ENCODE measurements at places on chromosomes 2 and 18.

DNA sequence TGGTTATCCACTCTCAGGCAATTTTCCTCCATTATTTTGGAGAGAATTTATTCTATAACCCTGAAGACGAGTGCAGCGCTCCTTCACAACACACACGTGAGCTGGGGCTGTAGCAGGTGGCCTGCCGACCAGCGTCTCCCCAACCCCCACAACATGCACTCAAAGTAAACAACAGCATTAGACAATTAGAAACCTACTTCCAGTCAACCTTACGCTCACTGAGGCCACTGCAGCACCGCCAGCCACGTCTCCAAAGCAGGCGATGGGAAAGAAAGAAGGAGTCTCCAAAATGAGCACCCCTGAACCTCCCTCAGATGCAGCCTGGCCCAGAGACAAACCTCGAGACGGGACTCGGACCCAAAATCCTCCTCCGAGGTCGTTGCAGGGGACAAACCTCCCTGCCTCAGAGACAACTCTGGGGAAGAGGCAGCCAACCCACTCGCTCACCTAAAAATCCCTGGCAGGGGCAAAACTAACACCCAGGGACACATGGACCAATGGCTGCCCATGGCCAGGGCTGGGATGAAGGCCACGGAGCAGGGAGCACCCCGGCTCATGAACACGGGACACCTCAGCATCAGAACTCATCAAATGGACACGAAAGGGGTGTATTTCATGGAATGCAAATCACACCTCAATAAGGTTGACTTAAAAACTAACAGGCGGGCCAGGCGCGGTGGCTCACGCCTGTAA, 2.6 kb downstream of the SLC66A2 start:
- no peaks in the 10 kb centered on the region for H3K27me3 ChIP-seq
- H3K36me3 ChIP-seq: peaks cover 19% of the 10 kb centered on the region
- peaks cover 5% of the 10 kb centered on the region for H3K4me1 ChIP-seq
- H3K4me3 ChIP-seq: no peak overlapping the region

- no peak for DNase-seq
- no peaks in the 10 kb centered on the region for H3K4me1 ChIP-seq
- H3K4me3 ChIP-seq: no peak overlapping the region
- H3K27me3 ChIP-seq: no peaks in the 10 kb centered on the region
- H3K36me3 ChIP-seq: no peaks in the 10 kb centered on the region
- no peak overlapping the region for H3K27ac ChIP-seq
These were observed 154.7 kb downstream of the RBM43 start for GRCh38 chr2:151106805-151107506.

DNA sequence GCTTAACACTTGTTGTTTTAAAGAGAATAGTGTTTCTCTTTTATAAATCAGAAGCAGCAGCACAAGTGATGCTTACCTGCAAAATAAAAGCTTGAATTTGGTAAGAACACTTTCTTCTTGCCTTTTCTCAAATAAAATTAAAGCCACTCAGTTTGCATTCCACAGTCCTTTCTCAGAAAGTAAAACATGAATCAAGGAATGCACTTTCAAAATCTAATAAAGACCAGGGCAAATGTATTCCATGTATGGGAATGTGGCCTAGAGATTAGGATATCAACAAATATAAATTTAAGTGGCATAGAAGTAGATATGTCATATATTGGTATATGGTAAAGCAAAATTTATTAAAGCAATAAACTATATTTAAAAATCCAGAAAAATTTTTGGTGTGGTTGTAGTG, 352.8 kb downstream of the THSD7B start:
- DNase-seq: no peak
- no peaks in the 10 kb centered on the region for H3K36me3 ChIP-seq
- peaks cover 9% of the 10 kb centered on the region for H3K4me1 ChIP-seq
- no peaks in the 10 kb centered on the region for H3K27me3 ChIP-seq

DNA sequence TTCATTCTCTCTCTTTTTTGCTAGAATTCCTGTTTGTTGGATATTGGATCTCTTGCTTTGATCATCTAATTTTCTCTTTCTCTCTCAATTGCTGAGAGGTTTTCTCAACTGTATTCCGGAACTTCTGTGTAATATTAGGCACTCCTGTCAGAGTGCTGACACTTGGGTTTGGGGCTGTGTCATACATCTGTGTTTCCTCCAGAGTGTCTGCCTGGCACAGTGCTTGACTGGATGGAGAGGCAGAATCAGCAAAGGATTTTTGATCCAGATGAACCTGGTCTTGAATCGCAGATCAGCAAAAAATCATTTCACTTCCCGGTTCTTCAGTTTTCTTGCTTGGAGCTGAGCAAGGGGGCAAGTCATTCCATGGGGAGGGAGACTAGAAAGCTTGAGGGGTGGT, 87.7 kb upstream of the CXCR4 start:
- H3K4me3 ChIP-seq: no peak overlapping the region
- no peaks in the 10 kb centered on the region for H3K27me3 ChIP-seq
- H3K27ac ChIP-seq: no peak overlapping the region
- H3K4me1 ChIP-seq: no peaks in the 10 kb centered on the region
- no peak for DNase-seq
- H3K36me3 ChIP-seq: no peaks in the 10 kb centered on the region

DNA sequence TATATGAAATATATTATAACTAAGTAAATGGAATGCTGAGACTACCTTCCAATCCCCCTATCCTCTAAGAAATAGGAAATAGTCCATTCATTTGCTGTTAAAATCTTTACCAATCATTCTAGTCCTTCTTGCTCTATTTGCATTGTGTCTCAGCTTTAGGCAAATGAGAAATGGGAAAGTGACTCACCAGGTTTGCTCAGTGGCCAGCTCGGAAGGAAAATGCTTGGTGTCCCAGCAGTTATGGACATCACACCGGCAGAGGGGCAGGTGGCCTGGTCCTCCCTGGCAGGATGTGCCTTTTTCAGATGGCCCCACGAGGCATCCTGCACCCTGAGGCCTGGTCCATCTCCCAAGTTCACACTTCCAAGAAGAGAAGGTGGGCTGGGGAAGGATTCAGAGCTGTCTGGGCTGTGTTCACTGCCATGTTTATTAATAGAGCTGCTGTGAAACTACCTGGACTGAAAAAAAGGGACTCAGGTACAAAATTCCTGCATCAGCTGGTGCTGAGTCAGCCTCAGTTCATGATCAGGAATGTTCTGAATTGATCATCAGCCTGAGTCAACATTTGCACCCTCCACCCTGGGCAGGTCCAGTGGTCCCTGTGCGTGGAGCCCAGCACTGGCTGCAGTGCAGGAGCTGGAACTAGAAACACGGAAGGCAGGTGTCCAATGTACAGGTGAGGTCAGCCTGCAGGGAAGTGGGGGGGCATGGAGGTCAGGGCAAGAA, 60.1 kb upstream of the ARL4C start:
- H3K36me3 ChIP-seq: no peaks in the 10 kb centered on the region
- peaks cover 3% of the 10 kb centered on the region for H3K4me1 ChIP-seq
- H3K27me3 ChIP-seq: no peaks in the 10 kb centered on the region
- no peak overlapping the region for H3K27ac ChIP-seq
- DNase-seq: no peak
- no peak overlapping the region for H3K4me3 ChIP-seq

GRCh38 chr2:7270011-7270431, 352.8 kb downstream of the RNF144A start:
- H3K4me3 ChIP-seq: no peak overlapping the region
- H3K36me3 ChIP-seq: no peaks in the 10 kb centered on the region
- H3K27ac ChIP-seq: no peak overlapping the region
- DNase-seq: no peak

All from RWPE2 (cell line).